Activated T-helper 2 cell treated with anti-CD3 and anti-CD28 coated beads, Interferon-gamma antibody, Interleukin-2, Interleukin-4, amounts not matched to agents 10 μg/mL and 5 μg/mL and 100 μg/mL, durations not matched to agents 14 hours and 24 hours and 36 hours (primary cell): ENCODE measurements at places on chromosomes 4 and X.
A peak's percentile ranks its signal among the peaks of the same experiment; 100 is the strongest.

DNA sequence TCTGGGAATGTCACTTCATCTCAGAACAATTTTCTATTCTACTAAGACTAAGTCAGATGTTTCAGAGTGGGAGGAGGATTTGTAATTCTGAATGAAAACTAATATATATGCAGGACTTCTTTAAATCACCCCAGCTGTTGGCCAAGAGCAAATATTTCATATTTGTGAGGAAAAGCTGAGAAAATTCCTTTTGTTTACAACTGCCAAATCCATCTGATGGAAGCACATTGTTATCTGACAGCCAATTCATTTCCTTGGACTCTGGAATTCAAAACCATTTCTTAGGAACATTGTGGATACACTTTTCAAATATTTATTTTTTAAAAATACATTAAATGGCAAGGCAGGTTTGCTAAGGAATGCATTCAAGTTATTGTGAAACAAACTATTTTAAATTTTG lies 8.0 kb downstream of the SLIT2 start:
- DNase-seq, result no peak

DNA sequence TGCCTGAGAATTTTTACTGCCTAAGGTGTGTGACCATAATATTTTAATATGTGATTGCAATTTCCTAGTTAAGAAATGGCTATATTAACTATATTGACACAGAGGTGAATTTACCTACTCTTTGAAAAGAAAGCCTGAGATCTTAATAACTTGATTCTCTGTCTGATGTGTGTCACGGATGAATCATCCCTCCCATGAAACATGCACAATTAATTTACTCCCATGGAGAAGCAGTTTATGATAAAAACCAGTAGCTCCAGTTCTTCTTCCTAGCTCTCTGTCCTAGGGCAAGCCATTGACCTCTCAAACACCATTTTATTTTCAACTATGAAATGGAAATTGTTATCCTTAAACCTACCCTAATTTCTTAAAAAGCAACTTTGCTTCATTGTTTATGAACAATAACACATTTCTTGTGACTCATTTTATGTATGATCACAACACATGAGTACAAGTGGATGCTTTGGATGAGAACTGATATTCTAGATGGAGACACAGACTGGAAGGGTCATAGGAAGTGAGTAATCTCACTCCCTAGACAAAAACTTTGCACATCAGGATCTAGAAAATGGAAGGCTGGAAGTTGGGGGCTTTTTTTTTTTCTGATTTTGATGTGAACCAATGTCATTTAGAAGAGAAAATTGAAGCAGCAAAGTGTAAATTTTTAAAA lies 438.3 kb downstream of the GPAT3 start:
- DNase-seq, result no peak

- DNase-seq, result no peak
These were observed 35.8 kb downstream of the CASP3 start for GRCh38 chr4:184613405-184613804.

DNA sequence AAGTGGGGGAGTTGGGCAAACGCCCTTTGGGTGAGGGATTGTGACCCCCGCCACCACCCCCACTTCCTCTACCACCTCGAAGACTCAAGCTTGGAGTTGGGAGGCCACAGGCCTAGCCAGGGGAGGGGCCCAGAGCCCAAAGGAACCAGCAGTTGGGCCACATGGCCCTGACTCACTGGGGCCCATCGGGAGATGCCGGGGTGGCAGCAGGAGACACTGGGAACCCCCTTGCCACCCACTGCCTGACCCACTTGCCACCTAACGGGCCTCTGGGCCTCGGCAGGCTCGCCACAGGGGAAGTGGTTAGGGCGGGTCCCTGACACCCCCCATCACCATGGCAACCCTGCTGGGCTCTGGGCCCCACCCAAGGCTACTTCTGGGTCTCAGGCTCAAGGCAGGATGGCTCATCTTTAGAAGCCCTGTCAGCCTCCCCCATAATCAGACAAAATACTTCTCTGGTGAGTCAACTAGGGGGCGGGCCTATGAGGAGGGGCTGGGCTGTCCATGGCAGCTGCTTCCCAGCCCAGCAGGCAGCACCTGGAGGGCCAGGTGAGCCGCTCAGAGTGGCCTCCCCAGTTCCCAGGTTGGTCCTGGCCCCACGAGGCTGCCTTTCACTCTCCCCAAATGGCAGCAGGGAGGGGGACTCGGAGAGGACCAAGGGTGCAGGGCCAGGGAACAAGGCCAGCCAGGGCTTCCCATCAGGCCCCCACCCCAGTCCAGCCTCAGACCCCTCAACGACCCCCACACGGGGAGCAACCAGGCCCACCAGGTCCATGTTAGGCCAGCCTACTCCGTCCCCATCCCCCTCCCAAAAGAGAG lies 5.6 kb downstream of the FLNA start:
- peak; percentile 83 for DNase-seq

GRCh38 chr4:6125103-6125651 lies 75.2 kb downstream of the JAKMIP1 start:
- no peak for DNase-seq
